RWPE1 (cell line): ENCODE measurements at places on chromosomes 3 and 15.
A peak's percentile ranks its signal among the peaks of the same experiment; 100 is the strongest.

GRCh38 chr3:148238421-148238821, 459.3 kb upstream of the AGTR1 start:
- DNase-seq = no peak

DNA sequence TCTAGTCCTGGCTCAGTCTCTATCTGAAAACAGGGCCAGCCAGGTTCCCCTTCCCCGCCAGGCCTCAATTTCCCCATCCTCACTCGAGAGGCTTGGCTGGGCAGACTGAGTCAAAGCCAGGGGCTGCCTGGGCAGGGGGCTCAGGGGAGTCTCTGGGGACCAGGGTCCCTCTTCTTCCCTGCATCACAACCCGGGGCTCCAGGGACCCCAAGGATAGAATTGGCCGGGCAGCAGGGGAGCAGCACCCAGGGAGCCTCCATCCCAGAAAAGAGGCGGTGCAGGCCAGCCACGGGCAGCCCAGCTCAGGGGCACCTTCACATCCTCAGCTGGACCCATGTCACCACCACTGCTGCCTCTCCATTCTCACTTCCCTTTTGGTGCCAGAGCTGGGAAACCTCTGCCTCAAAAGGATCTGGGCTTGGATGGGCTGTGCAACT, 13.3 kb upstream of the PLXND1 start:
- DNase-seq = no peak

DNA sequence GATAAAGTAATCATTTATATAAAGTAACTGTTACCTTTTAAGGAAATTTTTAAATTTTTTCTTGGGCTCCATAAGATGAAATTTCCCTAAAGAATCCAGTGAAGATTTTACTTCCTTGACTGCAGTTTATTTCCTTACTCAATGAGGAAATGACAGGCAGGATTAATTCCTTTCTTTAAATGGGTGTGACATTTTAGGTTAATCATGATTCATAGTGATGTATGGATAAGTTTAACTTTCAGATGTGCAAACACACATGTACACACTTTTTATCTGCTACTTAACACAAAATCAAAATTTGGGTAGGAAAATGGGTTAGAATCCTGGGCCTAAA, 11.2 kb upstream of the LEO1 start:
- DNase-seq = peak; percentile 45

- peak; percentile 35 for DNase-seq
Measured at GRCh38 chr3:16548721-16549120, 35.2 kb upstream of the RFTN1 start.

GRCh38 chr3:78258798-78259197, 1218.9 kb downstream of the ROBO2 start:
- no peak for DNase-seq

GRCh38 chr15:29736744-29737020, 85.6 kb downstream of the TJP1 start:
- DNase-seq = peak; percentile 89

DNA sequence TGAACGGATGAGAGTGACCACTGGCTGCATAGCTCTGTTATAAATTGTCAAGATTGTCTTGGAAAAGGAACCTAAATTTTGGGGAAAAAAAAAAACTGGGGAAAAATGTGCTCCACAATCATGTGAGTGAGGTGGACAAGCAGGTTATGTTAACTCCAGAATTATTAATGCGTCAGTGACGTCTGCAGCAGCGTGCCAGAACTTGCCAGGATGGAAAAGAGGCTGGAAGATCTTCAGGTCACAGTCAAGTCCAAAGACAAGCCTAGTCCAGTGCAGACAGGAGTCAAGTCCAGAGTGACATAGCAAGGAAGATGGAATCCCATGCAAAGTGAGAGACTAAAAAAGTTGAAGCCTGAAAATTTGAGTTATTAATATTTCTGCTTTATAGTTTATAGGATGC, 140.6 kb downstream of the RYR3 start:
- DNase-seq = peak; percentile 69

- no peak for DNase-seq
Measured at GRCh38 chr3:134216191-134216764, 34.4 kb downstream of the RYK start.

DNA sequence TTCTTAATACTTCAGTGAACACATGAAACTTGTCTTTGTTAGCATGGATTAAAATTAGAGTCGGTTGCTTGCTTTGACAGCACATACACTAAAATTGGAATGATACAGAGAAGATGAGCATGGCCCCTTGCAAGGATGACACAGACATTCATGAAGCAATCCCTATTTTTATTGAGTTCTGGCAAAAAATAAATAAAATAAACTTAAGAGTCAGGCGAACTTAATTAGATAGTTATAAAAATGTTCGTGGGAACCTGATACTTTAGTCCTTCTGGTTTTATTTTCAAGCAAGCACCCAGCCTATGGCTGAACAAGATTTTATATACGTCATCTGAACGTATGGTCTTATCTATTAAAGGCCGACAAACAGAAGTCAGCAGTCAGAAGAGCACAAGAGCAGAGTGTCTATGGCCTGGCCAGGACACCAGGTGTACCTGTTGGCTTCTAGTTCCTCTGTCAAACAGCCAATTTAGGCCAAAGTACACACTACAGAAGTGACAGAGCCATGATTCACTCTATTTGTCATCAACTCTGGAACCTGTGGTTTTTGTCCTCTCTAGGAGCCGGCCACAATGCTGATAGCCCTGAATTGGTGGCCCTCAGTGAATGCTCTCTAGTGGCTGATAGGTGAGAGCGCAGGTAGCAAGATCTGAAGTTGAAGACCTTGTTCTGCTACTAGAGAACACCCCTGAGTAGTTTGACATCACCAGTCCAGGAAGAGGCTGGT, 64.3 kb downstream of the LEO1 start:
- DNase-seq = peak; percentile 15

GRCh38 chr15:74408815-74409214, 24.9 kb downstream of the SEMA7A start:
- DNase-seq = no peak

GRCh38 chr3:194893121-194893987, 207.7 kb downstream of the FAM43A start:
- DNase-seq = no peak

- no peak for DNase-seq
Measured at GRCh38 chr3:133992381-133992780, 37.3 kb downstream of the SLCO2A1 start.

DNA sequence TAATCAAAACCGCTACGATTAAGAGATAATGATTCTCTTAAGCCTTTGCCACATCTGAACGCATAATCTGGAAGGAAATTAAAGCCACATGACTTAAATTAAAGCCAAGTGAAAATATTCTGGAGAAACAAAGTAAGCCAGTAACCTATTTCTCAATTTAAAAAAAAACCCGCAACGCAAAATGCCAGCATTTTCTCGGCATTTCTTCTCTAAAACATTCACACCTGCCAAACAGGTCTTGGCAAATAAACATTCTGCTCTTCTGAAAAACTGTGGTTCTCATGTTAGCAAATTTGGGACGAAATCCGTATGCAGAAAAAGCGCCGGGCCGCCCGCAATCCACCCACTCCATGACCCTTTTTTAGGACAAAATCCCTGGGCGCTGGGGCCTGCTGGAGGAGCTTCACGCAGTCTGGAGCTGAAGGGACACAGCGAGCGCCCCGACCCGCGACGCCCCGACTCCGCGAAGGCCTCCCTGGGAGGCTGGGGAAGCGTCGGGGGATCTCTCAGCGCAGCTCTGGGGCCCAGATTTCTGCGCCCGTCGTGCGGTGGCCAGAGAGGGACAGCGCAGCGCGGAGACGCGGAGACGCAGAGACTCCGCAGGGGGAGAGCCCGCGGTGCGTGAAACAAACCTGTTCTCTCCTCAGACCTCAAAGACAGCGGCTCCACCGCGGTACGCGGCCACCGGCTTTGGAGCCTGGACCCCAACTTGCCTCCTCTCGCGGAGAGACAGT, 471 bp downstream of the NKIRAS1 start:
- DNase-seq = peak; percentile 13

GRCh38 chr15:27768732-27769475, 330.2 kb downstream of the OCA2 start:
- no peak for DNase-seq

- DNase-seq = no peak
Measured at GRCh38 chr3:134790065-134790464, 5.0 kb upstream of the EPHB1 start.

GRCh38 chr15:59438625-59439290, 772 bp downstream of the FAM81A start:
- DNase-seq = no peak

DNA sequence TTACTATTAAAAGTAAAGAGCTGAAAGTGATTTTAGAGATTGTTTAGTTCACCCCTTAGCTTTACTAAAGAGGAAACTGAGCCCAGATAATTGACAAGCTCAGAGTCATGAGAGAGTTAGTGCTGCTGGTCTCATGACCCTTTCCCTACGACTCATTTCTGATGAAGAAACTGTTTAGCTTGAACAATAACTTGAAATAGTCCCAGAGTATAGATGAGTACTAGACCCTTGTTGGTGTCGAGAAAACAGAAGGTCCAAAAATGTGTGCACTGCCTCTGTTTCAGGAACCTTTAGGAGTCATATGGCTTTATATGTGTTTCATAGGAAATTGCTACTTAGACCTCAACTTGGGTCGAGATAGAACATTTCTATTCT, 58.2 kb downstream of the IL16 start:
- DNase-seq = no peak

GRCh38 chr3:164459521-164460151, 618.7 kb downstream of the SI start:
- no peak for DNase-seq

DNA sequence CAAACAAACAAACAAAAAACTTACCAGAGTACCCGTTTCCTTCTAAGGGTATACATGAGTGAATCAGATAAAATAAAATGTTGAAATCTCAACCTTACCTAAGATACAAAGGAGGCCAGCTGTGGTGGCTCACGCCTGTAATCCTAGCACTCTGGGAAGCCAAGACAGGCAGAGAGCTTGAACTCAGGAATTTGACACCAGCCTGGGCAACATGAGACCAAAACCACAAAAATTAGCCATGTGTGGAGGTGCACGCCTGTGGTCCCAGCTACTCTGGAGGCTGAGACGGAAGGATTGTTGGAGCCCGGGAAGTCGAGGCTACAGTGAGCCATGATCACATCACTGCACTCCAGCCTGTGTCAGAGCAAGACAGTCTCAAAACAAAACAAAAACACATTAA, 11.0 kb upstream of the FAM219B start:
- no peak for DNase-seq

DNA sequence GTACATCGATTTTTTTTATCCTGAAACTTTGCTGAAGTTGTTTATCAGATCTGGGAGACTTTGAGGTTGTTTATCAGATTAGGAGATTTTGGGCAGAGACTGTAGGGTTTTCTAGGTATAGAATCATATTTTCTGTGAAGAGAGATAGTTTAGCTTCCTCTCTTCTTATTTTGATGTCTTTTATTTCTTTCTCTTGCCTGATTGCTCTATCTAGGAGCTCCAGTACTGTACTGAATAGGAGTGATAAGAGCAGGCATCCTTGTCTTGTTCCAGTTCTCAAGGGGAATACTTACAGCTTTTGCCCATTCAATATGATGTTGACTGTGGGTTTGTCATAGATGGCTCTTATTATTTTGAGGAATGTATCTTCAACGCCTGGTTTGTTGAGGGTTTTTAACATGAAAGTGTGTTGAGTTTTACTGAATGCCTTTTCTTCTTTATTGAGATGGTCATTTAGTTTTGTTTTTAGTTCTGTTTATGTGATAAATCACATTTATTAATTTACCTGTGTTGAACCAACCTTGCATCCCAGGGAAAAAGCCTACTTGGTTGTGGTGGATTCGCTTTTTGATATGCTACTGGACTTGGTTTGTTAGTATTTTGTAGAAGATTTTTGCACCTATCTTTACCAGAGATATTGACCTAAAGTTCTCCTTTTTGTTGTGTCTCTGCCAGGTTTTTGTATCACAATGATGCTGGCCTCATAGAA, 14.9 kb upstream of the DNAAF4 start:
- DNase-seq = no peak

GRCh38 chr3:162302983-162303624, 806.5 kb downstream of the OTOL1 start:
- no peak for DNase-seq

GRCh38 chr15:54772663-54773062, 424.1 kb downstream of the RSL24D1 start:
- no peak for DNase-seq

DNA sequence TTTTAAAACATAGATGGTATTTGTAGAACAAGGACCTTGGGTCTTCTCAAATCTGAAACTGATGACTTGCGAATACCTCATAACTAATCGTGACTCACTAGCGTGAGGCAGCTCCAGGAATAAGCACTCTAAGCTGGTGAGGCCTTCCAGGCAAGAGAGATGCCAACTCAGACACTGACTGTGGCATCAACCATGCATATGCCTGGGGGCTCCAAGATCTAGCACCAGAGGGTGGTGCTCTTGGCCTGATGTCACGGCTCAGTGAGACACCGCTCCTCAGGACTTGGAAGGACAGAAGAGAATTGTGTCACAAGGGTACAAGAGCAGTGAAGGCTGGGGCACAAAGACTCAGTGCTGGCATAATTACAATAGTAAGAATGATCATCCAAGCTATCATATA, 125.0 kb upstream of the TRIM42 start:
- peak; percentile 60 for DNase-seq

DNA sequence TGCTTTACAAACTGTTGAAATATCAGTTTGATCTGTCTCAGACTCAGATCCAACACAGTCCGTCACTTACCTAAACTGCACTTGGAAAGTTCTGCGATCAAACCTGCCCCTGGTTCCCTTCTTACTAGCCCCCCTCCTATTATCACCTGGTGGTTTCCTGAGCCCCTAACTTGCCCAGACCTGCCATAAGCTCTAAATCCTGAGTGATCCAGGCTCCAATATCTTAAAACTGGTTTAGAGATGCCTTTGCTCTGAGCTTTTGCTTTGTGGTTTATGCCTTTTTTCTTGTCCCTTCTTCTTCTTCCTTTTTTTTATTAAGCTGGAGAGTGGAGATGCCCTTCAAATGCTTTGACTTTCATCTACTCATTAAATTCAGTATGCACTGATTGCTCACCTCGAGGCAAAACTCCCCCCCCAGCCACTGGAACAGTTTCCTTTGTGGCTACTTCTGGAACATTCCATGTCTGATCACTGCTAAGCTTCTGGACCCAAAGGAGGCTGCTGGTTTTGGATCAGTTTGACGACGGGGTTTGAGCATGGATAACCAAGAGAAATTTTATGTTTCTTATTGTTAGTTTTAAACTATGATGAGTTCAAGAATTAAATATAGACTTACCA, 3.5 kb upstream of the ITGB5 start:
- DNase-seq = no peak

DNA sequence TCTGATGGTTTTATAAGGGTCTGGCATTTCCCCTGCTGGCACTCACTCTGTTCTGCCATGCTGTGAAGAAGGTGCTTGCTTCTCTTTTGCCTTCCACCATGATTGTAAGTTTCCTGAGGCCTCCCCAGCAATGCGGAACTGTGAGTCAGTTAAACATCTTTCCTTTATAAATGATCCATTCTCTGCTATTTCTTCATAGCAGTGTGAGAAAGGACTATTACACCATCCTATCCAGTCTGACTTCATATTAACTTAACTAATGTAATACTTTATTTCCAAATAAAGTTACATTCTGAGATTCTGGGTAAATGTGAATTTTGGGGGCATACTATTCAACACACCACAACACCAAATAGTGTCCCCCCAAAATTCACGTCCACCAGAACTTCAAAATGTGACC, 22.2 kb upstream of the MAP3K13 start:
- no peak for DNase-seq
